Astrocyte (in vitro differentiated cells and primary cell): ENCODE measurements at places on chromosomes 7 and 10. TPM values are rescaled to one million over a fixed set of nuclear protein-coding genes. Genes with fewer than 3 reads are reported as not detected.

PHYHIPL gene
- 0.34 TPM in 1 of 2 replicates, not detected in the other for total RNA-seq

SND1 gene
- 267 and 278 TPM in 2 replicates for total RNA-seq

AFAP1L2 gene
- 26.6 and 28.1 TPM in 2 replicates for total RNA-seq

APBB1IP gene
- total RNA-seq, result 0.23 TPM in 1 of 2 replicates, not detected in the other

FAM13C gene
- 8.7 and 9.3 TPM in 2 replicates for total RNA-seq

FAM25G gene
- total RNA-seq, result not detected in 2 replicates

SERPINE1 gene
- 1,303 and 1,496 TPM in 2 replicates for total RNA-seq

HOGA1 gene
- total RNA-seq, result 0.23 and 0.31 TPM in 2 replicates

PNLIPRP2 gene
- not detected in 2 replicates for total RNA-seq

CPEB3 gene
- 1.2 and 1.6 TPM in 2 replicates for total RNA-seq

GRCh38 chr10:122498521-122498920, 37.2 kb downstream of the HTRA1 start:
- H3K4me3 ChIP-seq, result no peak overlapping the region
- H3K27me3 ChIP-seq, result no peaks in the 10 kb centered on the region
- H3K36me3 ChIP-seq, result no peaks in the 10 kb centered on the region
- H3K27ac ChIP-seq, result no peak overlapping the region

GRCh38 chr7:45486575-45486974, 87.6 kb upstream of the ADCY1 start:
- no peak overlapping the region for H3K27ac ChIP-seq
- no peaks in the 10 kb centered on the region for H3K36me3 ChIP-seq
- no peaks in the 10 kb centered on the region for H3K4me1 ChIP-seq
- no peaks in the 10 kb centered on the region for H3K27me3 ChIP-seq
- H3K4me3 ChIP-seq, result no peak overlapping the region

DNA sequence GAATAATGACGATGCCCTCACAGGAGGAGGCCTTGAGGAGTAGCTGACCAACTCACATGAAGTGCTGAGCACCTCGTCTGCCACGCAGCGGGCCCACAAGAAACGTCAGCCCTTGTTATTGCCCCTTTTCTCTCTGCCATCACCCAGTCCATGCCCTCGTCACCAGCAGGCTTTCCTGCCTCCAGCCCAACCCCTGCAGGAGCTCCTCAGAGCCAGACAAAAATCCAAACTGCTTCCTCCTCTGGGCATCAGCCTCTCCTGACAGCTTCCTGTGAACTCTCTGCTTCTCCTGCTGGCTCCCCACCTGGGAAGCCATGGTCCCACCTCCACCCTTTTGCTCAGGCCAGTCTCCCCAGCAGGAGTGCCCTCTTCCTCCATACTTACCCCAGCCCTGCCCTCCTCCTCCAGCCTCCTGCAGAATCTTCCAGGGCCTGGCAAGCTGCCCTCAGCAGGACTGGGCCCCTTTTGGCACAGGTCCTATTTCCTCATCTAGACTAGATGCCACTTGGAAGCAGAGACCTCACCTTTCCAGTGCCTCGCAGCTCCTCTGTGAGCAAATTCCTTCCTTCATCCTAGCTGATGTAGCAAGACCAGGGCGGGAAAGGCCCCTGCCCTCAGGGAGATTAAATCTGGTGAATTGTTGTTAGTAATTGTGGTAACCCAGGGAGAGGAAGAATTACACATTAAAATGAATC, 115.1 kb downstream of the C10orf105 start:
- H3K36me3 ChIP-seq, result no peaks in the 10 kb centered on the region
- peaks cover 10% of the 10 kb centered on the region for H3K27me3 ChIP-seq
- no peak for DNase-seq
- no peak overlapping the region for H3K27ac ChIP-seq
- peaks cover 4% of the 10 kb centered on the region for H3K4me1 ChIP-seq
- H3K4me3 ChIP-seq, result no peak overlapping the region

- H3K4me1 ChIP-seq, result no peaks in the 10 kb centered on the region
- no peak overlapping the region for H3K4me3 ChIP-seq
- no peaks in the 10 kb centered on the region for H3K27me3 ChIP-seq
- no peaks in the 10 kb centered on the region for H3K36me3 ChIP-seq
- no peak overlapping the region for H3K27ac ChIP-seq
These were observed 18.2 kb upstream of the RELN start for GRCh38 chr7:104007614-104008013.

GRCh38 chr7:81672872-81673271, 97.0 kb downstream of the HGF start:
- no peak overlapping the region for H3K4me3 ChIP-seq
- H3K27ac ChIP-seq, result no peak overlapping the region
- no peaks in the 10 kb centered on the region for H3K4me1 ChIP-seq
- H3K36me3 ChIP-seq, result no peaks in the 10 kb centered on the region
- DNase-seq, result no peak

- no peaks in the 10 kb centered on the region for H3K27me3 ChIP-seq
- no peaks in the 10 kb centered on the region for H3K36me3 ChIP-seq
- no peak overlapping the region for H3K27ac ChIP-seq
- no peak overlapping the region for H3K4me3 ChIP-seq
- no peaks in the 10 kb centered on the region for H3K4me1 ChIP-seq
These were observed 623.5 kb downstream of the POM121L12 start for GRCh38 chr7:53658951-53659350.

- no peak overlapping the region for H3K4me3 ChIP-seq
- H3K27me3 ChIP-seq, result no peaks in the 10 kb centered on the region
- H3K4me1 ChIP-seq, result no peaks in the 10 kb centered on the region
- no peak overlapping the region for H3K27ac ChIP-seq
- H3K36me3 ChIP-seq, result no peaks in the 10 kb centered on the region
- DNase-seq, result no peak
These were observed 321.8 kb downstream of the TCERG1L start for GRCh38 chr10:130989670-130990232.

GRCh38 chr7:96548664-96549063, 161.0 kb downstream of the SEM1 start:
- no peak overlapping the region for H3K27ac ChIP-seq
- no peaks in the 10 kb centered on the region for H3K27me3 ChIP-seq
- H3K4me3 ChIP-seq, result no peak overlapping the region

DNA sequence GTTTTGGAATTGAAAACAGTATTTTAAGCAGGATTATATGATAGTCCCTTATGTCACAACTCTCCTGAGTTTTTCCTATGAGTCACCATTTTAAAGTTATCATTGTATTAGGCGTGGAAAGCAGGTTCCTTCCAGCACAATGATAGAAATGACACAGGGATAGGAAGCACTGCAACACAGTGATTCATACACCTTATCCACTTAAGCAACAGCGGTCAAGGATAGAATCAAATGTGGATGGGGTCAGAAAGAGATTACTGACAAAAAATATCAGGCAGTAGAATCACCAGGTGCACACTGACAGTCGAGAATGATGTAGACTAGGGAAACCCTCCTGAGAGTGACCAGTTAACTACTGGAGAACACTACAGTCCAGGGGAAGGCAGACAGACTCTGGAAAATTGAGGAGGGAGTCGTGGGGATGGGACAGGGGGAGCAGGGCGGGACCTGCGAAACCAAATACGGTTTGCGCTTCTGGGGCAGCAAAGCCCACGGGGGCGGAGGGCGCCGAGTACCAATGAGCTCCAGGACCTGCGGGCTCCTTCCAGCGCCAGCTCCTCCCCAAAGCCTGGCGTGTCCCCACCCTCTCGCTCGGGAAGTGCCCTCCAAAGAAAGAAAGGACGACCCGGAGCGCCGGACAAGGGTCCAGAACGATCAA, 479 bp downstream of the PNPLA8 start:
- H3K27ac ChIP-seq, result peak overlapping the region; percentile 95
- peak overlapping the region; percentile 91 for H3K4me3 ChIP-seq
- no peaks in the 10 kb centered on the region for H3K27me3 ChIP-seq
- peak; percentile 77 for DNase-seq
- peaks cover 10% of the 10 kb centered on the region for H3K4me1 ChIP-seq
- no peaks in the 10 kb centered on the region for H3K36me3 ChIP-seq

GRCh38 chr7:118755067-118755625, 530.6 kb downstream of the ANKRD7 start:
- no peak for DNase-seq
- H3K4me3 ChIP-seq, result no peak overlapping the region
- no peaks in the 10 kb centered on the region for H3K4me1 ChIP-seq
- no peak overlapping the region for H3K27ac ChIP-seq
- H3K27me3 ChIP-seq, result no peaks in the 10 kb centered on the region

DNA sequence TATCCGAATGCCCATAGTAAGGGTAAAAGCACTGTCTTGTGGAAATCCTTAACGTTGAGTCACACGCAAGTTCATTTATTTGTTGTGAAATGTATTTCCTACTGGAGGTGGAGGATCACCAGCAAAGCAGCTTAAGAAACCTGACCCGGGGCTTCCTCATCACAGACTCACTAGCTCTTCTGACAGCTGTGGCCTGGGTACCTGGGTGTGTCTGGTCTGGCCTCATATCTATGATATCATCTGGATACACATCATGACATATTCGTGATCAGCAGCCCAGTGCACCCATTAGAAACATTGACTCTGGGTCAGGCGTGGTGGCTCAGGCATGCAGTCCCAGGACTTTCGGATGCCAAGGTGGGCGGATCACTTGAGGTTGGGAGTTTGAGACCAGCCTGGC, 8.8 kb downstream of the DRGX start:
- H3K4me3 ChIP-seq, result no peak overlapping the region
- H3K27ac ChIP-seq, result no peak overlapping the region
- DNase-seq, result peak; percentile 78
- peaks cover 26% of the 10 kb centered on the region for H3K27me3 ChIP-seq
- H3K36me3 ChIP-seq, result no peaks in the 10 kb centered on the region
- no peaks in the 10 kb centered on the region for H3K4me1 ChIP-seq

DNA sequence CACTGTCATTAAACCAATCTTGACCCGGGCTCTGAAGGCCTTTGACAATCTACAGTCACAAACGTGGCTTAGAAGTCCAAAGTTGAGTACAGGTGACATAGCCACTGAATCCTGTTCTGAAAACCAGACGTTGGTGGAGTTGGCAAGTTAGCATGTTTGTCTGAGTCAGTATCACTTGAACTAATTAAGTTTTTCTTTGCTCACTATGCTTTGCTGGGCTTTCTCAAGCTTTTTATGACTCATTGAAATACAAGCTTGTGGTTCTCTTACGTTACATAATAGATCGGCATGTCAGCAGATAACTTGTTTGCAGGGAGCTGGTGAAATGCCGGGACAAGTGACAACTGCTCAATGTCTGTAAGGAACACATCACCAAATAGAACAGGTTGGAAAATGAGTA, 53.8 kb downstream of the ARL5B start:
- no peaks in the 10 kb centered on the region for H3K36me3 ChIP-seq
- H3K4me3 ChIP-seq, result no peak overlapping the region
- H3K27me3 ChIP-seq, result no peaks in the 10 kb centered on the region
- peaks cover 3% of the 10 kb centered on the region for H3K4me1 ChIP-seq

- H3K4me3 ChIP-seq, result no peak overlapping the region
- H3K36me3 ChIP-seq, result no peaks in the 10 kb centered on the region
- peak; percentile 61 for DNase-seq
These were observed 82.3 kb downstream of the PRKAG2 start for GRCh38 chr7:151794508-151795167.

DNA sequence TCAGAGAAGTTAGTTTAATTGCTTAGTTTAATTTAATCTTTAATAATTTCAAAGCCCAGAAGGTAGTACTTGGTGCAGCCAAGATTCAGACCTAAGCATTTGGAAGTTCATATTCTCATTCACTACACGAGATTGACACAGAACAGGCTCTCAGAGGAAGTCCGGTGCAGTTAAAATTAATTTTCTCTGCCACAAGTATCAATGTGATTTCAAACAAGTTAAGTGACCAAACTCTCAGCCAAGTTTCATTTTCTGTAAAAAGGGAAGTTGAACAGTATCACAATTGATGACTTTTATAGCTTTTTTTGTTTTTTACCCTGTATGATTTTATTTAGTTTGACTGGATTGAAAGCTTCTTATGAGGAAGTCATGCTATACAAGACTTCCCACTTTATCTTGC, 1494.9 kb upstream of the LRRTM3 start:
- H3K4me3 ChIP-seq, result no peak overlapping the region
- H3K4me1 ChIP-seq, result no peaks in the 10 kb centered on the region
- no peak overlapping the region for H3K27ac ChIP-seq
- no peak for DNase-seq
- H3K27me3 ChIP-seq, result no peaks in the 10 kb centered on the region

- no peak overlapping the region for H3K4me3 ChIP-seq
- peaks cover 6% of the 10 kb centered on the region for H3K36me3 ChIP-seq
- no peak overlapping the region for H3K27ac ChIP-seq
- no peaks in the 10 kb centered on the region for H3K27me3 ChIP-seq
- no peak for DNase-seq
These were observed 138.9 kb downstream of the TNS3 start for GRCh38 chr7:47443049-47443448.

DNA sequence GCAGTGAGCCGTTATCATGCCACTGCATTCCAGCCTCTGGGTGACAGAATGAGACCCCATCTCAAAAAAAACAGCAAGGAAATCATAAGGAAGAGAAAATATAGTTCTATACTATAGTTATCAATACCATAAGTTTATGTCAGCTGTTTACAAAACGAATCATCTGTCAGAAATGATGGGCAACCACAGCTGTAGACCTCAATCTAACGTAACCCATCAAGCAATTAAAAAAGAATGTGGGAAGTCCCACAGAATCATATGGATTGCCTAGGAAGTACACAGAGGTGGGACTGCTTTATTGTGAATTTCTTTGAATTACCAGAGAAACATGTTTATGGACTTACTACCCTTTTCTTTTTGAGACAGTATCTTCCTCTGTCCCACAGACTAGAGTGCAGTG, 6.9 kb downstream of the NRBF2 start:
- H3K36me3 ChIP-seq, result no peaks in the 10 kb centered on the region
- no peak overlapping the region for H3K4me3 ChIP-seq
- H3K27me3 ChIP-seq, result no peaks in the 10 kb centered on the region
- no peaks in the 10 kb centered on the region for H3K4me1 ChIP-seq

- DNase-seq, result no peak
- H3K4me1 ChIP-seq, result no peaks in the 10 kb centered on the region
- H3K27ac ChIP-seq, result no peak overlapping the region
- no peaks in the 10 kb centered on the region for H3K27me3 ChIP-seq
- H3K4me3 ChIP-seq, result no peak overlapping the region
These were observed 63.2 kb downstream of the LMBR1 start for GRCh38 chr7:156829669-156830336.

GRCh38 chr10:103553743-103554487, 60.4 kb downstream of the NEURL1 start:
- no peak for DNase-seq
- peaks cover 4% of the 10 kb centered on the region for H3K4me1 ChIP-seq
- no peak overlapping the region for H3K4me3 ChIP-seq
- H3K27ac ChIP-seq, result no peak overlapping the region

DNA sequence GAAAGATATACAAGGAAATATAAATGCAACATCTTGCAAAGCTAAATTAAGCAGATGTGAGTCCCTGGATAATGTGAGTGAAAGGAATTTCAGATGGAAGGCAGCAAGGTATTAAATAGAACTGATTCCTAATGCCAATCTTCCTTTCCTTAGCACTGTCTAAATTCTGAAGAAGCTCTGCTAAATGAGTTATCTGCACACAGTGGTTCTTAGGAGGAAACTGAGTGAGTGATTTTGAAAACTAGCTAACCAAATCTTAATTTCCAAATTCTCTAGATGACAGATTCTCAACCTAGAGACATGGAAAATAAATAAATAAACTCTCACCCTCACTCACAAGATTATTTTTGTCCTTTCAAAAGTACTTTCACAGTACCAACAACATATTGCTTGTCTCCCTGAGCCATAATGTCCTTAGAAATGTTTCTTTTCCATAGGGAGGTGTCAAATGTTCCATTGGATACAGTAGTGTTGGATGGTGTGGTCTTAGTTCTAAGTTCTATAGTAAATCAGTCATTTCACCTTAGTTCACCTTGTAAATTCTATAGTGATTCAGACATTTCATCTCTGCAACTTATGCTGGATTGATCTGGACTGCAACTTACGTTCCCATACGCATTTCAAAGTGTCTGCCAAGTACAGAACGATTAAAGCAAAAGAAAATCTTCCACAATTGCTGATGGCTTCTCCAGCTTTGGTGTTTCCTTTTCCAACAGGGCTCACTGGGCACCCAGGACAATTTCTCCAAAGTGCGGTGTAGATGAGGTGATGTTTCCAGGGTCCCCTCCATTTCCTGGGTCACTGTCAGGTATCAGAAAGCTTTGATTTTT, 145.4 kb upstream of the FAM171A1 start:
- H3K36me3 ChIP-seq, result no peaks in the 10 kb centered on the region
- H3K4me3 ChIP-seq, result no peak overlapping the region
- no peak for DNase-seq
- no peak overlapping the region for H3K27ac ChIP-seq
